Cardiac fibroblast (primary cell): ENCODE measurements at places on chromosomes 5 and 9.

DNA sequence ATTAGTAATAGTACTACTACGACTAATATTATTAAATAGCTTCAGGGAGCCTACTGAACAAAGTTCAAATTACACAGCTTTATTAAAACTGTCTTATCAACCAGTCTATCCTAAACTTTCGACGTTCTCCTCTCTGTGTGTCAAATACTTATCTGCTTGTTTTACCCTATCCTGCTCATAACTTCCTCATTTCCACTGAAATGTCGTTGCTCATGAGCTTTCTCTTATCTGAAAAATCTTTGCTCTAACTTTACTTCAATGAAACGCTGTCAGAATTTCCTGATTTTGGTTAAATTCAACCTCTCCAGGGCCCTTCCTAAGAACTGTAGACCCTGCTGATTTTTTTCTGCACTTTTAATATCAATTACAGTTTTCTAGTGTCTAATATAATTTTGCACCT lies 1431.0 kb upstream of the WWC1 start:
- DNase-seq, result no peak

GRCh38 chr9:304106-304505 lies 89.4 kb downstream of the DOCK8 start:
- DNase-seq, result no peak

DNA sequence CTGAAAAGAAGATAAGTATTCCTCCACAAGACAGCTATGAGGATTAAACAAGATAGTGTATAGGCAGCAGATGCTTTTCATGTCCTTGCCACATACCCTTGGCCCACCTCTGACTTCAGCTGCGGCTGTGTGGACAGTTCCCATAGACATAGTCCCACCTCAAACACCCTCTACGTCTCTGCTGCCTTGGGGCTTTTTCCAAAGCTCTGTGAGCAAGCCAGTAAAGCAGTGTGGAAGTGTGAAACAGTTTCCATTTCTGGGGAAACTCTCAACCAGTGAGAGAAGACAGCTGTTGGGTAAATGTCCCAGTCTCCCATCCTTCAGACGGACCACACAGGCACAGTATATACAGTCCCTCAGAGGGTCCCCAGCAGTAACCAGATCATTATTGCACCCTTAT lies 125.5 kb downstream of the CDK5RAP2 start:
- no peak for DNase-seq

DNA sequence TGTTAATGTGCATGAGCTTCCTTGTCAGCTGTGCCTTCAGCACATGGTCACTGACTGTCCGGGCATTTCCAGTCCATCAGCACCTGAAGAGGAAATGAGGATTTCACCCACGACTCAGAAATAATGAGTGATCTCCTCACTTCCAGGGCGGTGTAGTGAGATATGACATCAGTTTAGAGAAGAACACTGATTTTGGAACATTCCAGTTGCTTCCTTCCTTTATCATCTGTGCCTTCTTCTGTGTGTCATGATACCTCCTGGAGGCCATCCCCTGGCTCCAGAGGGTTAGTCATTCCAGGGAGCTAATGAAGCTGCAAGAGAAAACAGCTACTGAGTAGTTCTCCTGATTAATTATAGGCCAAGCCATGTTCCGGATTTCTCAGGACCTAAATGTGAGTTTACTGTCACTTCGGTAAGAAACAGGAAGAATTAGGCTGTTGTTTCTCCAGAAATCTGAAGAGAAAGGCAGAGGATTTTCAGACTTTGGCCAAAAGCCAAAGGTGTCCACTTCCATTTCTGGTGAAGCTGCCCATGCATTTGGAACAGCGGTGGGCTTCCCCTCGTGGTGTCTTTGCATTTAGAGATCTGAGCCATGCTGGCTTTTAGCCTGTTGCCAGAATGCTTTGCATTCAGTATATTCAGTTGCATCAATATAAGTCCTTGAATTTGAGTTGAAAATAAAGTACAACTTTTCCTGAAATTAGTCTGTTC lies 161.3 kb upstream of the OTULINL start:
- DNase-seq, result no peak

DNA sequence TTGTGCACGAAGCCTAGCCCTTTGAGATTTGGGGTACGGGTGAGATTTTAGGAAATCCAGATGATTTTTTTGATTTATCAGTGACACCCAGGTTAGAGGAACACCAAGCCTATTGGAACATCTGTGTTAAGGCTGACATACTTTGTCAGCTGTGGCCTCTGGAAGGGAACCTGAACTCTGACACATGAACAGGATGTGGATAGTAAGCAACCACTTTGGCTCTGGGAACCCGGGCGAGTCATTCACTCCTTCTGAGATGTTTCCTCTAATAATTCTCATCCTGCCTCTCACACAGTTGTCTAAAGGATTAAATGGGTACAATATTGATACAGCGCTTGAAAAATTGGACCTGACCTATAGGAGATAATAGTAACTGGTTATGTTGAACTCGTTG lies 67.8 kb downstream of the FGF1 start:
- DNase-seq, result peak; percentile 89

DNA sequence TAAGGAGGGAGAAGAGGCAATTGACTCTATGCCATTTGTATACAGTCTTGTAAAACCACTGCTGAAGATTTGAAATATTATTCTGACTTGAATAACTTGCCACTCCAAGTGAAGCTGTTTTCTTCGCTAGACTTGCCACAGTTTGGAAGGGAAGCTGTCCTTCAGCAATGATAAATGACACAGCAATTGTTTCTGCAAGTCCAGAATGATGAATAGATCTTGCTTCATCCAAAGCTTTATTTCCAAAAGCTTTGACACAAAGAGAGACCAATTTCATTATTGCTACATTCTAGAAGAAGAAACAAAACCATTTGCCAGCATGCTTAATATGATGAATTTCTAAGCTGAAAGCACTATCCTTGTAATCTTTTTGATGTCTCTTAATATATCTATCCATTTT lies 73.7 kb downstream of the ZNF366 start:
- peak; percentile 43 for DNase-seq

DNA sequence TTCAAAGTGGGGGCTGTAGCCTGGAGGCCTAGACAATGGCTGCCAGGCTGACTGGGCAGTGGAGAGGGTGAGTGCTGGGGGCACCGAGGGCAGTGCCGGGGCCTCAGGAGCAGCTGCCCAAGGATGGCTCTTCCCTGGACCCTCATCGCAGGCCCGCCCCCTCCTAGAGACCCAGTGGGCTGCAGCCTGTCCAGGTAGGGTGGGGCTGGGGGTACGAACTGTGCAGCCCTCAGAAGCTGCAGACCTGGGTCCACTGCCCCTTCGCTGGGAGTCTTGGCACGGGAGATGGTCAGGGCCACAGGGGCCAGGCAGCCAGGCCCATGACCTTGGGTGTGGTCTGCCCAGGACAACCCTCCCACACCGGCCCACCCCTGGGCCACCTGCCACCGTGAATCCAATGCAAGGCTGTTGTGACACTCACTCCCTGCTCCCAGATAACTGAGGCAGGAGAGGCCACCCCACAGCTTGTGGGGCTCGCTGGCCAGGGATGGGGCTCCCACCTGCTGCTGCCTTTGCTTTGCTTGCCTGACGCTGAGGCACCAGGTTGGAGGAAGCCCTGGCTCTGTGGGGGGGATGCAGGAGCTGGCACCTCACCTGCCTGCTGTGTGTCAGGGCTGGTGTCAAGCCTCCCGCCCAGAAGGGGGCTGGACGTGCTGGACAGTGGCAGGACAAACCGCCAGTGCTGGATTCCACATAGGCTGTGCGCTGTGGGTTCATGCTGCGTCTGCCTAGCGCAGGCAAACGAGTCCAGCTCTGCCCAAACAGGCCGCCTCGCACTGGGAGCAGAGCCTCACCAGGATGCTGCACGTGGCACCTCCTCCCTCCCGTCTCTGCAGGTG lies 23.1 kb upstream of the SLC9A3 start:
- DNase-seq, result no peak

- DNase-seq, result no peak
Measured at GRCh38 chr5:7816535-7816901, 34.4 kb downstream of the CFAP90 start.

GRCh38 chr5:180241600-180241999 lies 32.6 kb upstream of the RASGEF1C start:
- no peak for DNase-seq

DNA sequence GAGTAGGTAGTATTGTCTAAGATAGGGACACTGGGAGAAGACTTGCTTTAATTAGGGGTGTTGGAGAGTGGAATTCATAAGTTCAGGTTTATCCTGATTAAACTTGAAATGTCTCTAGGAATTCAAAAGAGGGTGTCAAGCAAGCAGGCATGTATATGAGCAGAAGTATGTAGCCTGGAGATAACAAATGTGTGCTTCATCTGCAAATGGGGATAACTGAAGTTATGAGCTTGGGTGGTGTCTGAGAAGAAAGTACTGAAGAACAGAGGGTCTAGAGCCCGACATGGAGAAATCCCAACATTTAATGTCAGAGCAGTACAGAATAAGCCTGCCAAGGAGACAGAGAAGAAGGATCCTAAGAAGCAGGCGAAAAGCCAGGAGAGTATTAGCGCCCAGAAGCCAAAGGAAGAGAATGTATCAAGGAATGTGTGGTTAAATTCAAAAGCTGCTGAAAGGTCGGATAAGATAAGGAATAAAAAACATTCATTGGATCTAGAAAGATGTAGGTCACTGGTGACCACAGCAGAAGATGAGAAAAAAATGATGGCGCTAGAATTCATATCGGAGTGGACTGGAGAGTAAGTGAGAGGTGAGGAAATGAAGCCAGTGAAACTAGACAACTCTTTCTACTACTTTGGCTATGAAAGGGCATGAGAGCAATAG lies 401.5 kb upstream of the PIK3R1 start:
- peak; percentile 87 for DNase-seq

- no peak for DNase-seq
Measured at GRCh38 chr5:1520791-1521453, 2.8 kb downstream of the LPCAT1 start.

- DNase-seq, result peak; percentile 33
Measured at GRCh38 chr5:106172681-106173532, 1497.8 kb downstream of the EFNA5 start.

DNA sequence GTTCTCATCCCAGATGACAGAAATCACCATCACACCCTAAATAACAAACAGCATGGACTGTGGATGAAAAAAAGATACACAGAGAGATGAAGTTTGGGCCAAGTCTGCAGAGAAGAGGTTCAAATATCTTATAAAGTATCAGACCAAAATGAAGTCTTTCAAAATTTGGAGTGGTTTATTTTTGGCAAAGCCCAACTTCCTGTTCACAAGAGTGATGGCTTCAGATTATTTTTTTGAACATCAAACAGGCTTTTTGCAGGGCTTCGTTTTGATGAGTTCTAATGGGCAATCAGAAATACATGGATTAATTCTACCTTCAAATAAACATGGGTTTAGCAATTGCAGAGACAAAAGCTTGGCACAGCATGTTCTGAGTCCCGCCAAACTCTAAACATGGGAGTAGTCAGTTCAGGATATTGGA lies 378.2 kb upstream of the RPS23 start:
- DNase-seq, result no peak

- DNase-seq, result no peak
Measured at GRCh38 chr9:76877961-76878360, 28.0 kb downstream of the PRUNE2 start.

GRCh38 chr9:86034863-86035734 lies 64.3 kb downstream of the GOLM1 start:
- peak; percentile 52 for DNase-seq

GRCh38 chr5:150497274-150497988 lies 10.5 kb upstream of the NDST1 start:
- peak; percentile 96 for DNase-seq
